ENCODE measurements at places on chromosomes 13 and 19.

DNA sequence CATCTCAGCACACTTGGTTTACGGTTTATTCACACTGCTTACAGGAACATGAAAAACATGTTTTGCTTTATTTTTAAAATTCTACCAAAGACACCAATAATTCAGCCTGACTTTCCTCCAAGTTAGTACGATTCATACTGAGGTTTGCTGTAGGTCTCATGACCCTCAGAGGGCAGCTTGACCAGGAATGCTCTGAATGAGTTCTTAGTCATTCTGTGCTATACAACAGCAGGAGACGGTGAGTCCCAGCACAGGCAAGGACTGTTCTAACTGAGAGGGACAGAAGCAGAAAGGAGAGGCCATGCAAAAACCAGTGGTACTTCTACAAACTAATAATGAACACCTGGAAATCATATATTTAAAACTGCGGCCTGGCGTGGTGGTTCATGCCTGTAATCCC is 6.4 kb downstream of the GRTP1 start:
- no peak for DNase-seq

- DNase-seq = no peak
Measured at GRCh38 chr19:18232540-18233223, 6.4 kb upstream of the PDE4C start.

- no peak for DNase-seq
Measured at GRCh38 chr13:37076818-37077217, 17.3 kb upstream of the SUPT20H start.

- no peak for DNase-seq
Measured at GRCh38 chr13:71865874-71866334, 1.1 kb downstream of the DACH1 start.

DNA sequence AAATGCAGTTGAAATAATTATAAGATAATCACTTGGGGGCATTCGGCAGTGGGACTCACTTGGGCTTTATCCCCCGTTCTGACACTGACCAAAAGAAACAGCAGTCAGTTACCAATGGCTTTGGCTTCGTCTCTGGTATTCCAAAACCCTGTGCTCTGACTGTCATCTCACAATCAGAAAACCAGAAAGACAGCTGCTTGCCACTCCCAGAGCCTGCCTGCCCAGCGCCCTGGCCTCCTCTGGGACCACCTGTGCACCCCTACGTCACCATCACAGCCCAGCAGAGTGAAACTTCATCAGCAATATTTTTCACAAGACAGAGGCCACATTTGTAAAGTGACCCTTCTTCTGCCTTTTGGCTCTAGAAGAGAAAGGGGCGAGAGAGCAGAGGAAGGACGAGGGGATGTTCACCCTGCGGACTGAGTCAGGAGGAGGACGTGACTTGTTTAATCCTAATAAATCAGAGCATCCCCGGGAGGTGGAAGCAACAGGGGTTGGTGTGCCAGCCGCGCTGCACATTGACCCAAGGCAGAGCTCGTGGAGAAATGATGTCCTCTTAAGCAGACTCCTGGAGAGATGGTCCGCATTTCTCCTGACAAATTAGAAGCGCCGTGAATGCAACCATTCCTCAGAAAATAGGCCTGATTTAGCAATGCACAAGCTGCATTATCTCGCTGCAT is 397.8 kb upstream of the ZNF507 start:
- DNase-seq = no peak

DNA sequence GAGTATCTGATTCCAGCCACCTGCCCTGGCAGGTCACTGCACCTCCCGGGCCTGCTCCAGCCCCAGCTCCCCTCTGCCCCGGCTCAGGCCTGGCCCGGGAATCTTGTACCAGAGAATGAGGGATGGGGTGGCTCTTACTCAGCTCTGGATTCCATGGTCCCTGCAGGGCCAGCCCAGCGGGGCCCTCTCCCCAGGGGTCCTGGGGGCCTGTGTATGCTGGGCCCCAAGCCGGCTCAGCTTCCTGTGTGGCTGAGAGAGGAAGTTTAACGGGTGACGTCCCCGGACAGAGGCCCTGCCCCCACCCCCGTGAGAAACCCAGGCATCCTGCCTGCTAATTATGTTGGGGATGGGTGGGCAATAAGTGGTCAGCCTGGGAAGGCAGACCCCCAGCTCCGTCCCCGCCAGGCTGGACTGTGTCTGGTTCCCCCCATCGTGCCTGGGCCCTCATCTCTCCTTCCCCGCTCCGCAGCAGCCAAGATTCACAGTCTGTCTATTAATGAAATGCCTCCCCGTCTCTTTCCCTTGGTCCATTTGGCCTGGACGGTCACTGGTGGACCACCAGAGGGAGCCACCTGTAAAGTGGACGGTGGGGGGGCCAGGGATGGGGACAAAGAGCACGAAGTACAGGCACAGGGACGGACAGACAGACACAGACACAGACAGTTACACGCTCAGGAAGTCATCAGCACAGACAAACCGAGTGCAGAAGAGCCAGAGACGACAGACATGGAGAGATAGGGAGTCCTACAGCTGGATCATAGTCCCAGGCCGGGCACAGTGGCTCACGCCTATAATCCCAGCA is at the start of gene DENND1C:
Gene DENND1C, minus strand, starts transcription at position 247 of the 802 bp plus-strand sequence. Its CDS starts 92 bp downstream, at position 155.
- no peak for DNase-seq

DNA sequence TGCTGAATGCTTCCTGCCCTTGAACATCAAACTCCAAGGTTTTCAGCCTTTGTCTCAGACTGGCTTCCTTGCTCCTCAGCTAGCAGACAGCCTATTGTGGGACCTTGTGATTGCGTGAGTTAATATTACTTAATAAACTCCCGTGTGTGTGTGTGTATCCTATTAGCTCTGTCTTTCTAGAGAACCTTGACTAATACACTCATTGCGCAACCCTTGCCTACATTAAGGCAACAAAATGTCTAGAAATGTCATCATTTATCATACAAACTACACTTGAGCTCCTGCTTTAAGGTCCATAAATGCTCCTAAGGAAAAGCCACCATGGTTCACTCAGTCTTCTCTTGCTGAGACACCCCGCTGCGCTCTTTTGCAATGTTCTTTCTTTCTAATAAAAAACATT is 2861.0 kb downstream of the PCDH9 start:
- DNase-seq = no peak

DNA sequence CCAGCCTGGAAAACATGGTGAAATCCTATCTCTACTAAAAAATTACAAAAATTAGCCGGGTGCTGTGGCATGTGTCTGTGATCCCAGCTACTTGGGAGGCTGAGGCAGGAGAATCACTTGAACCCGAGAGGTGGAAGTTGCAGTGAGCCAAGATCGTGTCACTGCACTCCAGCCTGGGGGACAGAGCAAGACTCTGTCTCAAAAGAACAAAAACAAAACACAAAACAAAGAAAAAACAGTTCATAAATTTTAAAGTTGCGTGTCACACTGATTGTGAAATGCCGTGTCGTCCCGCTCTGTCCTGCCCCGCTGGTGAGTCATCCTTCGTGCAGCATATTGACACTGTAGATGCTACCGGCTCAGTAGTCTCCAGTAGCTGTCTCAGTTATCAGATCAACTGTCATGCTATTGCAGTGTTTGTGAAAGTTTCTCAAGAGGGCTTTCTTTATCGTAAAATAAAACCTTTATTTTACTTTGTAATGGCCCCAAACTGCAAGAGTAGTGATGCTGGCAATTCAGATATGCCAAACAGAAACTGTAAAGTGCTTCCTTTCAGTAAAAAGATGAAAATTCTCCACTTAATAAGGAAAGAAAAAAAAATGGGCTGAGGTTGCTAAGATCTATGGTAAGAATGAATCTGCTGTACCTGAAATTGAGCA is 36.4 kb upstream of the IGFL1 start:
- DNase-seq = no peak

DNA sequence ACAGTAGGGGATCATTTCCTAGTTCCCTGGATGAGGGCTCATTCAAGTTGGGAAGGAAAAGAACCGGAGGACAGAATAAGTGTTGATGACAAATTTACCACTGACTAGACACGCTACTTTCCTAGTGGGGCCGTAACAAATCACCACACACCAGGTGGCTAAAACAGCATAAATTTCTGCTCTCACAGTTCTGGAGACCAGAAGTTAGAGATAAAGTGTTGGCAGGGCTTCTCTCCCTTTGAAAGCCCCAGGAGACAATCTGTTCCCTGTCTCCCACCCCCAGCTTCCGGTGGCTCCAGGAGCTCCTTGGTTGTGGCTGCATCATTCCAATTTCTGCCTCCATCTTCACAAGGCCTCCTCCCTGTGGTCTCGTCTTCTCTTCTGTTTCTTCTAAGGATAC is 65.4 kb upstream of the ARGLU1 start:
- no peak for DNase-seq

DNA sequence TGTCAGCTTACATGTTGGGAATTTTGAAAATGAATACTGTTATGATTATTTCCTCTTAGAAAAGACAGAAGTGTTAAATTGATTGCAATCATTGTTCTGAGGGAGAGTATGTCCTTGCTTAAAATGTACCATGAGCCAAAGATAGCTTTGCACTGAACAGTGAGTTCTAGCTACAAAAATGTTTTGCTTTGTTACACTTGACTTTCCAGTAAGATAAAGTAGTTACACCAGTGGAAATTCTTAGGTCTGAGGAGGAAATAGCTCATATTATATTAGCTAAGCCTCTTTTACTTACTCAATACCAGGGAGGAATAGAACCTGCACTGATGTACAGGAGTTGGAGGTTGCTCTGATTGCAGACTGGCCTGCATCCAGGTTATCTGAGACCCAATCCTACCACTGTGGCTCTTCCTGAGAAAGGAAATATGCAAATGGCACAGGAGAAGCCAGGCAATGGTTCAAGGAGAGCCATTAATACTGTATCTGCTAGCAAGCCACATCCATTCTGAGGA is 53.0 kb upstream of the FBXL3 start:
- no peak for DNase-seq

DNA sequence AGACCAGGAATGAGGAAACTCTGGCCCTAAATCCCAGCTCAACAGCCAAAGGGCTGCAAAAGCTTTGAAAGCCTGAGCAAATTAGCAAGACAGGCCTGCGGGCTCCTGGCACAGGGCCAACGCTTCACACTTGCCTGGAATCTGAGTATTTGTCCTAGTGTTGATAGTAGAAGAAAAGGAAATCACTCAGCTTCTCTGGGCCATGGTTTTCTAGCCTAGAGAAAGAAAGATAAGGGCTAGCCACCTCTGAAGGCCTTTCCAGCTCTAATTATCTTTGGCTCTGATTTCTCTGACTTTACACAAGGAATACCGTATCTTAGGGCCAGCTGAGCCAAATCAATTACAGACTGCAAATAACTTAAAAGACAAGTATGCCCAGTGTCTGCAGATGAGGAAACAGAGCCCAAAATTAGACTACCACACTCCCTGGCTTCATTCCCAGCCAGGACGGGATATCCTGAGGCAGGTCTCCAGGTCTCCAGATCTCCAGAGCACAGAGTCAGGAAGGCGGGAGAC is 69.6 kb downstream of the STK24 start:
- no peak for DNase-seq

DNA sequence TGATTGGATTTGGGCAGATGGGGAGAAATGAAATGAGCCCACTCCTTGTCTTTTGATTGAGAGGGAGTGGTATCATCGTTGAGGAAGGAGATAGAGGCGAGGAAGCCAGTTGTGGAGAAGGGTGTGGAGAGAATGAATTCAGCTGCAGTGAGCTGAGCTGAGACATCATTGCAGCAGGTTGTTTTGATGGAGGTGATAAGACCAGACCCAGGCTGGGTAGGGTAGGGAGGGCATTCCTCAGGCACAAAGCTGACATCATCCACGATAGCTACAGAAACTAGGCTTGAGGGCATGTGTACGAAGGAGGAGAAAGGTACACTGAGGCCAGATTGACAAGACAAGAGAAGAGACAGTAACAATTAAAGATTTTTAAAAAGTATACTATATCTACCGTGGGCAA is 1500.9 kb upstream of the SLC10A2 start:
- no peak for DNase-seq

DNA sequence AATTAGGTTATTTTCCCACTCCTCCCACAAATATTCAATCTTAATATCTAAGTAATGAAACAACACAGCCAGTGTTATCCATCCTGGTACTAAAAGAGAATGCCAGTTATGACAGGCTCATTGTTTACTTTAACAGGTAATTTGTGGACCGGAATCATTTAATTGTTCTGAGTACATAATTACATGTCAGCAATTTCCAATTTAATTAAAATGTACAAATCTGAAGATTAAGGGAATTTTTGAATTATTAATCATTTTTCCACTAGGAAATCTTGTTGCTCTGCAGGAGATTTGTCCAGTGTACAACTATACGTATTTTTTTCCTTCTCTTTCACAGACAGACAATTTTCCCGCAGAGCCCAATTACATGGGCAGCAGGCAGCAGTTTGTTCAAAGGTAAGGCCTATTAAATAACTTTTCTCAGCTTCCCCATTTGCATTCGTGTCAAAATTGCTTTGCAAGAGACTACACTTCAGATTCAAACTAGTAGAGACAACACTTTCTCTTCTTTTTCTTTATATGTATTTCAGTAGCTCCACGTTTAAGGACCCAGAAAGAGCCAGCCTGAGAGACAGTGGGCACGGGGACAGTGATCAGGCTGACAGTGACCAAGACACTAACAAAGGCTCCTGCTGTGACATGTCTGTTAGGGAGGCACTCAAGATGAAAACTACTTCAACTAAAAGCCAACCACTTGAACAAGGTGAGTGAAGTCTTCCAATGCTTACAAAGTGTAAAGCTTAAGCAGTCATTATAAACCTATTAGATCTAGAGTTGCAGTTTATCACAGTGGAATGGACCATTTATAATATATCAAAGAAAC is 34.8 kb downstream of the PCDH17 start:
- DNase-seq = no peak

- no peak for DNase-seq
Measured at GRCh38 chr13:47598340-47598911, 402.6 kb downstream of the SUCLA2 start.

DNA sequence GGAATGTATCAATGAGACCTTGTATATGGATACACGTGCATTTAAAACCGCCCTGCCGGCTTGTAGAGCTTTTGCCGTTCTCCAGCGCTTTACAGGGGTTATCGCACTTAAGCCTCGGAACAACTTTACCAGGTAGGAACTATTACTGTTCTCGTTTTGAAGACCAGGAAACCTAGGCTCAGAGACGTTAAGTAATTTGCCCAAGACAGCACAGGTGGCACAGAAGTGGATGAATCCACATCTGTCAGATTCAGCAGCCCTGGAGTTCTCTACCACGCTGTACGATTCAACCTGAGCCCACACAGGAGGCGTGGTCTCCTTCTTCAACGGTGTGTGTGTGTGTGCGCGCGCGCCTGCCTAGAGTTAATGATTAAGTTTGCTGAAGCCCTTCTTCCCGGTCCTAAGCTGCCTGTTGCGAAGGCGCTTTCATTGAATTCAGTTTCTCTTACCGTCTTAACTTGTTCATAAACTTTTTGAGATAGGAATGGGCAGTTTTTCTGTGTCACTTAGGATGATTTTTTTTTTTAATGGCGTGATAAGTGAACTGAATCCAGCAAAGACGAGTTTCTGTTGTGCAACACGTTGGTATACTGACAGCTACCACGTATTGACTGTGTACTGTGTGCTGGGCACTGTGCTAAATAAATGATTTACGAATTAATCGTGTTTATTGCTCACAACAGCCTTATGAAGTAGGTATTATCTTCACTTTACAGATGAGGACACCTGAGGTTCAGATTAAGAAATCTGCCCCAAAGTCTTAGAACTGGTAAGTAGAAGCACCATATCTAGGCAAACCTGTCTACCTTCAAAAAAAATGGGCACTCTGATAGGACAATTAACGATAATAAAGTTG is 67.4 kb downstream of the KCNRG start:
- peak; percentile 55 for DNase-seq

GRCh38 chr13:109919715-109920375 is 133.5 kb upstream of the IRS2 start:
- DNase-seq = no peak

GRCh38 chr13:84962141-84962750 is 837.0 kb downstream of the SLITRK6 start:
- DNase-seq = no peak
